ENCODE measurements at places on chromosomes 13 and 19.
A peak's percentile ranks its signal among the peaks of the same experiment; 100 is the strongest.

- no peak overlapping the region for H3K27ac ChIP-seq
- H3K4me3 ChIP-seq: no peak overlapping the region
- H3K4me1 ChIP-seq: no peaks in the 10 kb centered on the region
- peaks cover 6% of the 10 kb centered on the region for H3K27me3 ChIP-seq
- no peaks in the 10 kb centered on the region for H3K36me3 ChIP-seq
- no peak for DNase-seq
Observed at GRCh38 chr19:3296034-3296433, 70.3 kb upstream of the NFIC start.

DNA sequence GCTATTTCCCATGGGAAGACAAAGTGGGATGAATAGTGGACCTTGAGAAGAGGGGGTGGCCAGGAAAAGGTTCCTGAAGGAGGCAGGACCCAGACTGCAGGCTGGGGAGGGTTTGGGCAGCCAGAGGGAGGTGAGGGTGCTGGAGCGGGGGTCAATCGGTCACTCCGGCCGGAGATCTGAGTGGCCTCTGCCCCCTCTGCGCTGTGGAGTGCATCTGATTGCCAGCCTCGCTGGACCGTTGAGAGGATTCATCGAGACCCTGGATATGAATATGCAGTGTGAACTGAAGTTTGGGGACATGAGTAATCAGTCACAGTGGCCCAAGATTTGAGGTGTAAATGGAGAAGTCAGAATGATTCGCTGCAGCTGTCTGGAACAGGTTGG is 5.5 kb upstream of the ZNF580 start:
- H3K27ac ChIP-seq: peak overlapping the region; percentile 100
- peaks cover 54% of the 10 kb centered on the region for H3K4me1 ChIP-seq
- H3K36me3 ChIP-seq: peaks cover 4% of the 10 kb centered on the region
- no peak for DNase-seq

GRCh38 chr13:105139048-105139379 is 1396.4 kb downstream of the EFNB2 start:
- no peak for DNase-seq
- H3K27me3 ChIP-seq: no peaks in the 10 kb centered on the region
- H3K27ac ChIP-seq: peak overlapping the region; percentile 39
- peaks cover 3% of the 10 kb centered on the region for H3K4me1 ChIP-seq
- peak overlapping the region; percentile 70 for H3K4me3 ChIP-seq

GRCh38 chr19:19115954-19116353 is 22.3 kb downstream of the TMEM161A start:
- H3K27me3 ChIP-seq: no peaks in the 10 kb centered on the region
- H3K4me3 ChIP-seq: no peak overlapping the region
- no peak for DNase-seq
- H3K27ac ChIP-seq: no peak overlapping the region

DNA sequence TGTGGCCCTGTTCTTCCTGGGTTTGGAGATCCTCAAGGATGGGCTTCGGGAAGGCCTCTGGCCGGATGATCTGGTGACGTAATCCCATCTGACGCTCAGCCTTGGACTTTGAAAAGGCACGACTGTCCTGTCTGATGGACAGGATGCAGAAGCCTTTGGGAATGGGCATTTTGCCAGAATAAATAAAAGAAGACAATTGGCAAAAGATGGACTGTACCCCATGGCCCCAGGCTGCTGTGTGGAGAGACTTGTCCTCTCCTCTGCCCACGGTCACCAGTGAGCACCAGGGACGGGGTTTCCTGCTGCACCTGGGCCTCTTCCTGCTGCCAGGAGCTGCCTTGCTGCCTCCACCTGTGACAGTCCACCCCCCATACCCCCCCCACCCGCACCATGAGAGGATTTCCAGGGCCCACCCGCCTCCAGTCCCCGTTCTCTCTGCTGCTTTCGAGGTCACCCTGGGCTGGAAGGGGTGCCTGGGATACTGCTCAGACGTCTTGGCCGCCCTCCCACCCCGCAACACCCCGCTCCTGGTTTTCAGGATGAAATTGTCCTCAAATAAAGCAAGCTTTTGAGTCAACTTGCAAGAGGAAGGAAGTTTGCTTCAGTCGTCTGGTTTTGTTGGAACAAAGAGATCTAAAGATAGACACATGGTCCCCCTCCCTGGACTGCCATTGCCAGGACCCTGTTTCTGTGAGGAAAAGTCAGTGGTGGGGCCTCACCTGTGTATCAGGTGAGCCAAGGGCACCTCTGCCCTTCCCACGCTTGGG is 40.9 kb downstream of the MCF2L start:
- DNase-seq: no peak
- H3K27ac ChIP-seq: no peak overlapping the region
- H3K27me3 ChIP-seq: no peaks in the 10 kb centered on the region
- no peak overlapping the region for H3K4me3 ChIP-seq

Measured in thoracic aorta (tissue), 2 donors.